ENCODE measurements at places on chromosomes 6 and 20. TPM values are rescaled to one million over a fixed set of nuclear protein-coding genes. Genes with fewer than 3 reads are reported as not detected.

FOXA2 gene
- total RNA-seq: not detected

RPP21 gene
- total RNA-seq: 26.3 TPM

PAQR8 gene
- total RNA-seq: 3.2 TPM

GNAS-AS1 gene
- total RNA-seq: 0.64 TPM

BIRC7 gene
- 0.32 TPM for total RNA-seq

MATN4 gene
- total RNA-seq: not detected

SEL1L2 gene
- not detected for total RNA-seq

BTN1A1 gene
- not detected for total RNA-seq

SLPI gene
- not detected for total RNA-seq

SRMS gene
- not detected for total RNA-seq

COL12A1 gene
- 1,107 TPM for total RNA-seq

PPP1R3G gene
- 1.3 TPM for total RNA-seq

MYH7B gene
- total RNA-seq: under 0.01 TPM

ZMYND8 gene
- 20.3 TPM for total RNA-seq

BLOC1S5 gene
- 7.1 TPM for total RNA-seq

ZC2HC1B gene
- not detected for total RNA-seq

E2F3 gene
- total RNA-seq: 13.0 TPM

LIN28B gene
- total RNA-seq: 5.6 TPM

ASCC3 gene
- 104 TPM for total RNA-seq

All from fibroblast of villous mesenchyme (primary cell).